ENCODE measurements at places on chromosomes 1 and 21.

DNA sequence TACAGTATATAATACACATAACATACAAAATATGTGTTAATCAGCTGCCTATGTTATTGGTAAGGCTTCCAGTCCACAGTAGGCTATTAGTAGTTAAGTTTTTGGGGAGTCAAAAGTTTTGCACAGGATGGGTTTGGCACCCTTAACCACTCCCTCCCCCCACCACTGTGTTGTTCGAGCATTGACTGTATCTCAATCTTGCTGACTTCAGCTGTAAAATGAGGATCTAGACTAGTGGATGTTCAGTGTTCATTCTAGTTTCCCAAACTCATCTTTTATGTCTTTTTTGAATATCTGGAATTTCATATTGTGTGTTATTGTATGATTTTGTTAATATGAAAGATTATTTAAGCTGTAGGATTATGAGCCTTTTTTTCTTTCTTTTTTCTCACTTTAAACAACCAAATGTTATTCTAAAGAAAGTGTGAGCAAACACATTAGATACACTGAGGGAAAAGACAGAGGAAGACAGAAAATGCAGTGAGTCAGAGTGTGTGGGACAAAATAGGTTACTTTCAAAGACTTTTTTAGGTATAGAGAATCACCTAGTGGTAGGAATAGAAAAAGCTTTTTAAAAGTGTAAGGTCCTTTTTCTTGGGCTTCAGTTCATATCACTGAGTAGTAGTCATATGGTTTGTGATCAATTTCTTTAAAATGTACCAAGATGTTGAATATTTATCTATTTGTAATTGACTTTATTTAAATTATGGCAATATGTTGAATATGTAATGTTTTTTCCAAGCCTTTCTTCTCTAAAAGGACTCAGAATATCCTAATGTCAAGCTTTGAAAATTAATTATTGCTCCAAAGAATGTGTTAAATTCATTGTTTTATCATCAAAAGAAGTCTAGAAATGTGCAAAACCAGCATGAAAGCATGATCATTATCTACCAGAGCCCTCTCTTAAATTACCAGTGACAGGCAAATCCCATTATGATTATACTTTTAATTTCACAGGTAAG, 17.9 kb upstream of the CENPF start:
- DNase-seq: no peak

- DNase-seq: no peak
These were observed 150.3 kb upstream of the SGIP1 start for GRCh38 chr1:66383611-66384010.

DNA sequence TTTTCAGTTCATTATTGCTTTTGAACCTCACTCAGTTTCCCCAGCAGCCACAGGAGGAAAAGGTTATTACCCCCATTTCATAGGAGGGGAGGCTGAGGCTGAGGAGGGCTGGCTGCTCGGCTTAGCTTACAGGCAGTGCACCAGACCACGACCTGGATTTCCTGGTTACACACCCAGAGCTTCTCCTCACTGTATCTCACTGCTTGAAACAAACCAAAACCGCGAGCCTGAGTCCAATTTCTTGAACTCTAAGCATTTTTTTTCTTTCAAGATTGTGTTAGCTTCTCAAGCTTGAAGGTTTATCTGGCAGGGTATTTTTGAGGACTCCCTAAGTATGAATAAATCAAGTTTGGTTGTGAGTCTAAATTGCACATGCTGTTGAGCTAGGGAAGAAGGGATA, 188.9 kb upstream of the EDN2 start:
- DNase-seq: no peak

- DNase-seq: no peak
These were observed 37.8 kb downstream of the SETD4 start for GRCh38 chr21:36022427-36023091.

DNA sequence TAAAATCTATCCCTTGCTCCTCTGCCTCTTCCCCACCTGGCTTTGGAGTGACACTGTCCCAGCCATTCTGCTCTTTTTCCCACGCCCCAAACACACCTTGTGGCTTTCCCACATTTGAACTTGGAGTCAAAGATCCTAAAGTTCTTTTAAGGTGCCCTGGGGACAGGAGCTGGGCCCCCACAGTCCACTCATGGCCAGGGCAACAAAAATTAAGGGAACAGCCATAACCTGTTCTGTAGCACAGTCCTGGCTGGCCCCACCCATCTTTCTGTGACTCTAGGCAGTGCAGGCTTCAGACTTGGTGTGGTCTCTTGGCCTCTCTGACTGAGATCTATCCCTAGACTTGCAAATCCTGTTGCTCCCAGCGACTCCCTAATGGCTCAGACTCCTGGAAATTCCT, 143.0 kb upstream of the MAGI3 start:
- no peak for DNase-seq

- DNase-seq: peak; percentile 66
These were observed 103.0 kb downstream of the ZSCAN20 start for GRCh38 chr1:33575324-33575879.

DNA sequence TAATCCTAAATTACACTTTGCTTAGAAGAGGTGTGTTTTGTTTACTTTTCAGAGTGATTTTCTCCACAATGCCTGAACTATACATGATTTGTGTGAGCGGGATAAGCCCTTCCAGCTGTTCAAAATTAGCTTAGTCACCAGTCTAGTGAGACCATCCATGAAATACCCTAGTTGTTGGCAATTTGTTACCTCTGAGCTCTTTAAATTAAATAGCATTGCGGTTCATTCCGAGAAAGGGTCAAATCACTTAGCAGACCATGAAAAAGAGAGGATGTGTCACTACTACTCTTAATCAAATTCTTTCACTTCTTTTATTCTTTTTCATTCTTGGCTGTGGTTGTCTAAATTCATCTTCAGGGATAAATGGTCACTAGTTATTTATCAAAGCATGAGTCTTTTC, 11.9 kb upstream of the VAV3 start:
- DNase-seq: no peak

- no peak for DNase-seq
These were observed 26.4 kb upstream of the EEIG2 start for GRCh38 chr1:108533351-108534083.

DNA sequence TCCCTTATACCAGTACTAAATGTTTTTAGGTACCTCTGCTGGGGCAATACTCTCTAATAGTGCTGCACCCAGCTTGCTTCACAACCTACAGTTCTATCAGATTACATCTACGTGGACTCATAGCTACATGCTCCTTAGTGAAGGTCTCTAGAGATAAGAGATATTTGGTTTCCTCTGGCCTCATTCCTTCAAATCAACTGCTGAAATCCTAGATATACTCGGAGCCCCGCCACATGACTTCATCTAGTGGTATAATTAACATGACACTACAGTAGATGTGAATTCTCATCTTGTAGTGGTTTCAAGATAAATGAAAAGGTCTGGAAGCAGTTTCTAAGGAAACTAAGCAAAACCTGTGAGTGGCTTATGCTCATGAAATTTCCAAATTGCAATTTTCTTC, 115.4 kb downstream of the SMYD2 start:
- no peak for DNase-seq
